ENCODE measurements at places on chromosomes 4 and X. TPM values are rescaled to one million over a fixed set of nuclear protein-coding genes. Genes with fewer than 3 reads are reported as not detected.

The TEX11 gene
- polyA plus RNA-seq, result 0.09 TPM

The XG gene
- 0.06 TPM for polyA plus RNA-seq

The TMEM154 gene
- polyA plus RNA-seq, result 0.90 TPM

DNA sequence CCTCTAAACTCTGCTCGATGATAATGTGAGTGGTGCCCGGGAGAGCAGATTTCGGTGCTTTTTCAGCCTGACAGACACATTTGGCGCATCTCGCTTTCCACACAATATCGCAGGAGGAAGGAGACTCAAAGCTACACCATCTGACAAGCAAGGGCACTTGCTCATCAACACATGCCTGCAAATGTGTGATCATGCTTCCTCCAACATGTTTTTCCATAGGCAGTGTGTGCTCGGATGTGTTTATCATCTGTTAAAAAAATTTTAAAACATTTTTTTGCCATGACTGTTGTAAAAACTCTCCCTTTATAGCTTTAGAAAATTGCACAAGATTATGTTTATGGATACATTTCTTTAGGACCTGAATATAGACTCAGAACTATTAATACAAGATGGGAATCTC, 170.3 kb upstream of the PUDP start:
- H3K27ac ChIP-seq, result no peak overlapping the region
- H3K4me1 ChIP-seq, result no peaks in the 10 kb centered on the region
- no peak for DNase-seq
- no peaks in the 10 kb centered on the region for H3K36me3 ChIP-seq
- H3K4me3 ChIP-seq, result no peak overlapping the region
- no peaks in the 10 kb centered on the region for H3K27me3 ChIP-seq

DNA sequence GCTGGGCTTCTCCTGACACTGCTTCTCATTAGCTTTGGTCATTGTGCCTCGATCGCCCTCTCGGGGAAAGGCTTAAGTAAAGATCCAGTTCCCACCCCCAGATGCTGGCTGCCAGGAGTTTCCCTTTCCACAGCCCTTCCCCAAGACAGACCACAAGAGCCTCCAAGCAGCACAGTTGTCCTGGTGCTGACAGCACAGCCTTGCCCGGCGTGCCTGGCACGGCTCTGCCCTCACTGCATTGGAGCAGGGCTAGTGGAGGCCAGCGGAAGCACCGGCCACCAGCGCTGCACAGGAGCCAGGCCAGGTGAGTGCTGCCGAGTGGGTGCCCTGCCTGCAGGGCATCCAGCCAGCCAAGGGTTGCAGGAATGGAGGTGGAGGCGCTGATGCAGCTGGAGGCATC, 9.7 kb upstream of the MSANTD1 start:
- H3K27ac ChIP-seq, result no peak overlapping the region
- H3K4me1 ChIP-seq, result peaks cover 9% of the 10 kb centered on the region
- peaks cover 67% of the 10 kb centered on the region for H3K36me3 ChIP-seq
- no peak overlapping the region for H3K4me3 ChIP-seq

GRCh38 chr4:93688978-93689377, 139.6 kb upstream of the ATOH1 start:
- H3K27ac ChIP-seq, result no peak overlapping the region
- H3K4me3 ChIP-seq, result no peak overlapping the region
- H3K27me3 ChIP-seq, result no peaks in the 10 kb centered on the region
- DNase-seq, result no peak
- no peaks in the 10 kb centered on the region for H3K4me1 ChIP-seq

DNA sequence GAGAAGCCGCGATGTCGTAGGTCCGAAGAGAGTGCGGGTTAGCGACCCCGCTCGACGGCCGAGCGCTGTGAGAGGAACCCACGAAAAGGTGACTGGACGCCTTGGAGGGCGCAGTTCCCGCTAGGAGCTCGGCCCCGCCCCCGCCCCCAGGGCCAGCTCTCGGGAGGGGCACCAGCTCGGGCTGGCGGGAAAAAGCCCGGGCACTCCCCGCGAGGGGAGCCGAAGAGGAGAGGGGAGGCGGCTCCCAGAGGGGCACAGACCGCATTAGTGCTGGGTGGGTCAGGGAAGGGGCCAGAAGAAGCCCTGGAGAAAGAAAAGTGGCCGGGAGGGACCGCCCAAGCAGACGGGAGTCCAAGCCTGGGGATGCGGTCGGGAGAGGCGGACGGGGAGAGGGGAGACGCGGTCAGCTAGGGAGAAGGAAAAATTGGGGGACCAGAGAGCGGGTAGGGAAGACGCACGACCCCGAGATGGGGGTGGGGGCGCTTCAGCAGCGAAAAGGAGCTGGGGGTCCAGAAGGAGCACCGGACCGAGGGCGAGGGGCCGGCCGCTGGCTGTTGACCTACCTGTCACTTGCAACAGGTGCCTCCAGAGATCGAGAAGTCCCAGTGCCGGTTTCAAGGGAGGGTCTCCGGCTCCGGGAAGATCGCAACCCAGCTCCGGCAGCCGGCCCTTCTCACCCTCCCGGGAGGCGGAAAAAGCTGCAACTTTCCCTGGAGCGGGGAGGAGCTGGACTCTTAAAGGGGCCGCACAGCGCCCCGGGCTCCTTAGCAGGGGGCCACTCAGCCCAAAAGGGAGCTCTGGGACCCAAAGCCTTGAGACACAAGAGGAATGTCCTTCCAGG, at the start of gene SYTL4:
Gene SYTL4, minus strand, starts transcription at position 681 of the 841 bp plus-strand sequence. CDS start 30,084 bp downstream, outside the sequence.
- H3K27ac ChIP-seq, result no peak within 1 kb of the TSS
- no peaks in the 10 kb centered on the region for H3K36me3 ChIP-seq
- peak within 1 kb of the TSS; percentile 65 for H3K4me3 ChIP-seq
- no peaks in the 10 kb centered on the region for H3K4me1 ChIP-seq

DNA sequence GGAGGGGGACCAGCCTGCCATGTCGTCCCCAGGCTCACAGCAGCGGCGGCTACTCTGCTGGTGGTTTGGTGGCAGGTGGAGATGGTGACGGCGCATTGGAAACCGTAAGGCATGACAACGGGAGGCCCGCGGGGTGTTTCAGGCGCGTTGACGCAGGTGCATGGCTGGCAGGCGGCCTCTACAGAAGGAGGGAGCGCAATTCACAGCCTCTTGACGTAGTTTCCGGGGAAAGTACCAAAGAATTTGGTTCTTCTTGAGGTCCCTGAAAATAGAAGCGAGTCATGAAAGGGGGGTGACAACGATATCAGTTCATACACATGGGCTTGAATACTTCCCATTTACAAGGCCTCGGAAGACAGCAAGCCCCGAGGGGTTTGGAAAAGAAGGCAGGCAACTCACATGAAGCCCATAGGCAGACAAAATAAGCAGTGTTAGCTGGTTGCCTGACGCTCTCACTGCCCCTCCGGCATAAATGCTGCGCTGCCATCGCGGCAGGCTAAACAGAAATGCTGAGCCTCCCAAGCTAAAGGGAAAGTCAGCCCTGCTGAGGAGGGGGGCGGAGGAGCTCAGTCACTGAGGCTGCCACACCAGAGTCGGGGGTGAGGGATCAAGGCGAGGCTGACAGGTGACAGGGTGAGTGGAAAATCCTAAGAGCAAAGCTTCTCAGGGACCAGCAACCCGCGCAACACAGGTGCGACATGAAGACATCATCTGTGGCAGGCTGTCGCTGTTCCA, 52.3 kb upstream of the PDLIM3 start:
- H3K27me3 ChIP-seq, result no peaks in the 10 kb centered on the region
- H3K27ac ChIP-seq, result no peak overlapping the region
- H3K4me1 ChIP-seq, result no peaks in the 10 kb centered on the region
- DNase-seq, result no peak

DNA sequence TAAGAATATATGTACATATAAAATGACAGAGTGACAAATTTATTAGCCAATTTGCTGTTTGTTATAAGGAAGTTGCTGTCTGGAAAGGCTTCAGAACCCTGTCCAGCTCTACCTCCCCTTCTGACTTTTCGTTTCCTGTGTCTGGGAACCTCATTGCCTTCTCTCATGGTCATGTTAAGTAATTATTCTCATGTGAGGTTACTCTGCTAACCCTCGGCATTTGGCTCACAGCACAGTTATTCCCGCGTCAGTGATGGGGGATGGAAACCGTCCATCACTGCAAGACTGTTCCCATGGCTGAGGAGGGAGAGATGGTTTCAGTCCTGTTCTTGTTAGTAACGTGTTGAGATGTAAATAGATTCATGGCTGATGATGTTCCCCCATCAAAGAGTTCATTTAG, 11.9 kb downstream of the EDNRA start:
- no peaks in the 10 kb centered on the region for H3K4me1 ChIP-seq
- no peak overlapping the region for H3K4me3 ChIP-seq
- no peaks in the 10 kb centered on the region for H3K36me3 ChIP-seq
- H3K27ac ChIP-seq, result no peak overlapping the region

DNA sequence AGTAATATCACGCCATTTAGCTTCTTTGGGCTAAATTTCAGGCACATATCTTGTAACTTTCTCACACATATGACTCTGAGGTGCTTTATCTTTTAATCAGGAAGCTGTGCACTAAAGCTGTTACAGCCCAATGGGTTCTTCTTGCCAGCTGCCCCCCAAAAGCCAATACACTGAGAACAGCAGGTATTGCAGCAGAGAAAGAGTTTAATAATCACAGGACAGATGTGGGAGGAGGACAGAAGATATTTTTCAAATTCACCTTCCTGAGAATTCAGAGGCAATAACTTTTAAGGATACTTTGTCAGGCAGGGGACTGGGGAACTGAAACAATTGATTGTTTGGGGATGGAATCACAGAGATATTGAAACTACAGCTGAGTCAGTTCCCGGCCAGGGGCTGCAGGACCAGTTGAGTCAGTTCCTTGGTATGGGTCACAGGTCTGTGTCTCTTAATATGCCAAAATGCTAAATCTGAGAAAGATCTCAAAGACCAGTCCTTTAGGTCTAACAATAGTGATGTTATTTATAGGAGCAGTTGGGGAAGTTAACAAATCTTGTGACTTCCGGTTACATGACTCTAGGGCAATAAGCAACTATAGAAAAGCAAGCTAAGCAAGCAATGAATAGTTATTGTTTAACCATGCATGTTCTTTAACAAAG, 28.1 kb downstream of the DDIT4L start:
- no peak for DNase-seq
- H3K27ac ChIP-seq, result peak overlapping the region; percentile 53
- H3K27me3 ChIP-seq, result no peaks in the 10 kb centered on the region

- H3K4me1 ChIP-seq, result no peaks in the 10 kb centered on the region
- no peak for DNase-seq
- H3K27ac ChIP-seq, result no peak overlapping the region
- no peaks in the 10 kb centered on the region for H3K36me3 ChIP-seq
- no peak overlapping the region for H3K4me3 ChIP-seq
Measured at GRCh38 chr4:168766604-168767316, 243.3 kb downstream of the CBR4 start.

DNA sequence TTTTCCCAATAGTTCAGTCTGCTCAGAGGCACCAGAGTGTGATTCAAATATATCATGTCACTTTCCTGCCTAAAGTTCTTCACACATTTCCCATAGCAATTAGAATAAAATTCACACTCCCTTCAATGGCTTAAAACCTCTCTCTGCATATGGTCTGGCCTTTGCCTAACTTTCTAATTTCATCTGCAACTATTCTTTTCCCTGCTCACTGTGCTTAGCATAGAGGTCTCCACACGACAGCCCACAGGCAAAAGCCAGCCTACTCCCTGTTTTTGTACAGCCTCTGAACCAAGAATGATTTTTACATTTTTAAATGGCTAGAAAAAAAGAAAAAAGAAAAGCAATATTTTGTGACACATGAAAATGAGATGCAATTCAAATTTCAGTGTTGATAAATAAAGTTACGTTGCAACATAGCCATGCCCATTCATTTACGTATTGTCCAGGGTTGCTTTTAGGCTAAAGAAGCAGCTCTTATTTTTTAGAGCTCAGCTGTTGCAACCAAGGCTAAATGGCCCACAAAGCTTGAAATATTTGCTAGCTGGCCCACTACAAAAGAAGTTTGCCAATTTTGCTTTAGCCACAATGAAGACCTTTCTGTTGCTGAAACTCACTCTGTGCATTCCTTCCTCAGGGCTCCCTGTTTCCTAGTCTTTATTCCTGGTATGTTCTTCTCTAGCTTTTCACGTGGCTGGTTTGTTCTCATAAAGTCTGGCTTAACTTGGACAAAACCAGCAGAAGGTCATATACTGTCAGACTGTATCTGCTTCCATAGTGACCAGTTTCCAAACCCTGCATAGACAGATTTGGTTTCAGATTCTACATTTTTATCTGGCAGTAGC, 26.6 kb upstream of the IRF2 start:
- H3K4me3 ChIP-seq, result no peak overlapping the region
- H3K27ac ChIP-seq, result no peak overlapping the region
- no peaks in the 10 kb centered on the region for H3K27me3 ChIP-seq
- no peaks in the 10 kb centered on the region for H3K36me3 ChIP-seq

Data from large intestine (tissue), 12 donors.